ENCODE measurements at places on chromosomes 12 and 14. TPM values are rescaled to one million over a fixed set of nuclear protein-coding genes. Genes with fewer than 3 reads are reported as not detected.

Gene TIMELESS
- total RNA-seq: 10.6 TPM

Gene AQP2
- total RNA-seq: not detected

Gene LRRC43
- total RNA-seq: 4.2 TPM

Gene MAPK1IP1L
- 72.4 TPM for total RNA-seq
